ENCODE measurements at places on chromosomes 2 and 18. TPM values are rescaled to one million over a fixed set of nuclear protein-coding genes. Genes with fewer than 3 reads are reported as not detected.

REG3A gene
- not detected for polyA plus RNA-seq

NT5DC4 gene
- 0.06 TPM for polyA plus RNA-seq

HNRNPA3 gene
- 608 TPM for polyA plus RNA-seq

TRIM43B gene
- polyA plus RNA-seq, result not detected

TUBA4A gene
- polyA plus RNA-seq, result 39.3 TPM

TFCP2L1 gene
- 5.5 TPM for polyA plus RNA-seq
